ENCODE measurements at places on chromosomes 1 and 21.

DNA sequence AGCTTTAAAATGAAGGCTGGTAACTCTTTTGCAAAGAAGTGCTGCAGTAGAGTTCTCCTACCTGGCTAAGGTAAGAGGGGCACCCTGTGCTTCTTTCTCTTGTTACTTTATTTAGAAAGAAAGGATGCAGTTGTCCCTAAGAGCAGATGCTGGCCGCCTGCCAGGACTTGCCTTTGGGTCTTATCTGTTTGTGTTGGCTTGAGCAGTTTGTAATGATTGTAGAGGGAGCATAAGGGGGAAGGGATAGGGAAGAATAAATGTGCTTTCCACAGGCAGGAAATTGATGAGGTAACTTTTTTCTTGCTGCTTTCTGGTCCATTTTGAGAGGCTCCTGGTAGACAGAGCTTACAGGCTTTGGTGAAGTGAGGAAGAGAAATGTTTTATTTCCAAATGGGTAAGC is 229.6 kb downstream of the HHAT start:
- no peak for DNase-seq

GRCh38 chr1:220878191-220879075 is 810 bp upstream of the HLX start:
- DNase-seq = no peak

- DNase-seq = no peak
Observed at GRCh38 chr1:209412566-209412965, 170.9 kb upstream of the CAMK1G start.

- DNase-seq = no peak
Observed at GRCh38 chr21:41258617-41259016, 58.0 kb upstream of the FAM3B start.

GRCh38 chr1:245131026-245131393 is 23.8 kb upstream of the KIF26B start:
- no peak for DNase-seq

GRCh38 chr1:25066731-25067517 is 136.8 kb upstream of the RUNX3 start:
- DNase-seq = no peak

GRCh38 chr1:15559189-15559810 is 25.6 kb downstream of the AGMAT start:
- no peak for DNase-seq

DNA sequence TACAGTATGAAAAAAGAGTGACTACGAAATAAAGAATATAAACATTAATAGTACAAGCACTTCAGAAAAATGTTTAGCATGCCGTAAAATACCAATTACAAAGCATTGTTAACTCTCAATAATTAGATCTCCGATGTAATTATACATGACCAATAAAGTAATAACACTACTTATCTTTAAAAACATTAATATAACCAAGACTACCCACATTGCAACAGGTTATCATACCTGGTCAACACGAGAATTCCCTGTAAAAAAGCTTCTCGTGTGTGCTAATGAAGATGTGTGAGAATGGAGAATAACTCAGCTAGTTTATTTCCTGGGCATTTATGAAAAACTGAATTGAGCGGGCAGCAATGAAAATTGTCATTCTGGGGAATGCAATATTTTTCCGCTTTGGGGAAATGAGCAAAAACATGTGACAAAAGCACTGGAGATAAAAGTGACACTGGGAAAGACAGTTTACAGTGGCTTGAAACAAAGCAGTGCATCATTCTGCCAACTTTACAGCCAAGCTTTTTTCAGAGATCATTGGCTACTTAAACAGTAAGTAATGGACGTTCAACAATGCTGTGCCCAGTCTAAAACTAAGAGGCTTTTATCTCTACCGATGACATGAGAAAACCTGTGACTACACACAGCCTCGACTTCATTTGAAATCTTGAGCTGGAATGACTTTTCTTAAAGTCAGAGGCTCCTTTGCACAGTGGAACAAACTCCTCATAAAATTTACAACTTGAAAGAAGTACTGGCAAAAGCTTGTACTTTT is 34.7 kb downstream of the ITPKB start:
- DNase-seq = no peak

GRCh38 chr1:204326771-204327300 is 32.9 kb downstream of the PLEKHA6 start:
- DNase-seq = no peak

All from cortex of kidney (tissue), 1 donor.